ENCODE measurements at places on chromosomes 5 and 9.

DNA sequence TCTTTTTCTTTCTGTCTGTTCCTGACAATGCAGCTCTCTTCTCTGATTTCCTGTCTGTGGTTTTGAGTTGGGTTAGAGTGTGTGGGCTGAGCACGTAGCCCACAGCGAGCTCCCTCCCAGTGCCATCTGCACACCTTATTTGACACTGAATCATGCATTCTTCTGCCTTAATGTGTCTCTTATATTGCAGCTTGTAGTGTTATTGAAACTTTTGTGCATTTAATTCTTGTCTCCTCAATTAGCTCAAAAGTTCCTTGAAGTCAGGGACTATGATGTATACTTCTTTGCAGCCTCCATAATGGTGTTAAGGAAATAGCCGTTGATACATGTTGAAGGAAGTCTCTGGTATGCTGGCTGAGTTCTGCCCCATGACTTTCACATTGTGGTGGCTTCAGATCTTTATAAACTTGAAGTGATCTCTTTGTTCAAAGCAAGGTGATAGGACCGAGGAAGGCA, 576.2 kb upstream of the CLINT1 start:
- no peak for DNase-seq

- no peak for DNase-seq
Observed at GRCh38 chr9:120257483-120257882, 322.5 kb downstream of the CDK5RAP2 start.

- no peak for DNase-seq
Observed at GRCh38 chr9:134947265-134947955, 29.7 kb upstream of the FCN1 start.

GRCh38 chr5:4199049-4199841, 603.6 kb downstream of the IRX1 start:
- DNase-seq, result no peak

DNA sequence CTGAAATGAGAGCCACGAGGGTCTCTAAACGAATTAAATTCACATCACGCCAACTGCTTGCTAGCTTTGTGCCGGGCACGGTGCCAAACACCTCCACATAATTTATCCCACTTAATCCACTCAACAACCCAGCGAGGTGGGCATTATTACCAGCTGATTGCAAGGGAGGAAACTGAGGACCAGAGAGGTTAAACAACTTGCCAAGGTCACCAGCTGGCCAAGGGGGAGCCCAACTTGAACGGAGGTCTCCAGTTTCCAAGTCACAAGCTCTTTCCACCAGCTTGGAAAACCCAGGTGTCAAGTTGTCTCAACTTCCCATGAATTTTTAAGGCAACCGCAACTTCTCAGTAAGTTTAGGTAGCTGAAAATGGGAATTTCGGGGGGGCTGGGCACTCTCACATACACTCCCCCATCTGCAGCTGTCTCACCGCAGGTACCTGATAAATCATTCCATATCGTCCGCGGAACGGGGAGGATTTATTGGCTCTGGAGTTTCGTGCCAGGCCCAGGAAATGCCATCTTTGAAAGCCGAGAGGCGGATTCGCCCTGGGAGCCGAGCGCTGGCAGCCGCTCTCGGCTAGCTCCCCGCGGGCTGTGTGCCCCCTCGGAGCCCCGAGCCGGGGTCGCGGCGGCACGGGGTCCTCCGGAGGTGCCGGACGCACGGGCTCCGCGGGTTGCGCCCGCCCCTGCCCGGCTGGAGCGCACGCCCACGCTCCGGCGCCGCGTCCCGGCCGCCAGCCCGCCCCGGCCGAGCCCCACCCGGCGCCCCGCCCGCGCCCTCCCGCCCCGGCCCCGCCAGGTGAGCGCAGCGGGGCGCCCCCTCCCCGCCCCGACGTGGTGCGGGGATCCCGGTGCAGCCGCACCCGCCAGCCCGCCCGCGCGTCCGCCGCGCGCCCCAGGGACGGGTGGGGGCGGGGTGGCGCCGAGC, 617 bp downstream of the PTPN3 start:
- DNase-seq, result no peak

- no peak for DNase-seq
Observed at GRCh38 chr9:127172066-127172707, 49.8 kb upstream of the ANGPTL2 start.

DNA sequence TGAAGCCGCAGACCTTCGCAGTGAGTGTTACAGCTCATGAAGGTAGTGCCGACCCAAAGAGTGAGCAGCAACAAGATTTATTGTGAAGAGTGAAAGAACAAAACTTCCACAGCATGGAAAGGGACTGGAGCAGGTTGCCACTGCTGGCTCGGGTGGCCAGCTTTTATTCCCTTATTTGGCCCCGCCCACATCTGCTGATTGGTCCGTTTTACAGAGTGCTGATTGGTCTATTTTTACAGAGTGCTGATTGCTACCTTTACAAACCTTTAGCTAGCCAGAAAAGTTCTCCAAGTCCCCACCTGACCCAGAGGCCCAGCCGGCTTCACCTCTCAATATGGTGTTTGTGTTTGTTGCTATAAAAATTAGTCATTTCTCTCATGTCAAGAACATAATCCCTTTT, 49.7 kb downstream of the RECK start:
- DNase-seq, result no peak

GRCh38 chr9:105742088-105742487, 47.7 kb downstream of the TMEM38B start:
- no peak for DNase-seq

- DNase-seq, result no peak
Observed at GRCh38 chr5:171436804-171437285, 17.4 kb downstream of the FGF18 start.

- DNase-seq, result no peak
Observed at GRCh38 chr5:145775893-145776444, 59.2 kb downstream of the PRELID2 start.

GRCh38 chr5:141910271-141910673, 13.4 kb upstream of the DELE1 start:
- DNase-seq, result no peak

Measured in activated T-helper 9 cell treated with anti-CD3 and anti-CD28 coated beads, Interleukin-2, amount 50 U/mL, for 16 hours (primary cell).